ENCODE measurements at places on chromosomes 4 and X.

GRCh38 chr4:137514406-137515111 is 17.7 kb downstream of the PCDH18 start:
- DNase-seq = no peak

DNA sequence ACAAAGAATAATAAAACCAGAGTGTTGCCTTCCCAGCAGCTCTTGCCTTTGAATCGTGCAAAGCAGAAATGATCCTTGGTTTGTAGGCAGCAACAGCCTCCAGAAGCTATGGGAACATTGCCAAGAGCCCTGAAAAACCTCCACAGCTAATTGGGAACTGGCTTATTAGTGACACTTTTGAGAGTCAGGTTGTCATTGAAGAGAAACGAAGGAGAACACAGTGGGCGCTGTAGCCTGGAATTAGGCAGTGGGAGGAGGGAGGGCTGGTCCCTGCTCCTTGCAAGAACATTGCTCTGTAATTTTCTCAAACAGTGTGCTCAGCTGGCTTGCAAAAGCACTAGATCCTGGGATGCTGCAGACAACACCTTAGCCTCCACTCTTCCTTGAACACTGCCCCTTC is 331.5 kb upstream of the EMCN start:
- DNase-seq = no peak

DNA sequence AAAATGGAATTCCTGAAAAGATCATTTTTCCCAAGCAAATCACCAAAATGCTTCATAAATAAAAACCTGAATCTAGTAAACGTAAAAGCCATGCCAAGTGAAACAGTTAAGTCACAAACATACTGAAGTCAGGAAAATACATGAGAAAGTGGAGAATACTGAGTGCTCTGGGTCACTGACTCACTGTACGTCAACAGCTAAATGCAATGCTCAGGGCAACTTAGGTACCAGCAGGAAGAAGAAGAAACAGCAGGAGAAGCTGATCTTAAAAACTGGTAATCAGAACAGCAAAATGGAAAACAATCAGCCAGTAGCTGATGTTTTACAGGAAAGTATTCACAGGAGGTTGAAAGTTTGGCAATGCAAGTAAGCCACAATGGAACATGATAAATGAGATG is 252.6 kb upstream of the ETNPPL start:
- no peak for DNase-seq

DNA sequence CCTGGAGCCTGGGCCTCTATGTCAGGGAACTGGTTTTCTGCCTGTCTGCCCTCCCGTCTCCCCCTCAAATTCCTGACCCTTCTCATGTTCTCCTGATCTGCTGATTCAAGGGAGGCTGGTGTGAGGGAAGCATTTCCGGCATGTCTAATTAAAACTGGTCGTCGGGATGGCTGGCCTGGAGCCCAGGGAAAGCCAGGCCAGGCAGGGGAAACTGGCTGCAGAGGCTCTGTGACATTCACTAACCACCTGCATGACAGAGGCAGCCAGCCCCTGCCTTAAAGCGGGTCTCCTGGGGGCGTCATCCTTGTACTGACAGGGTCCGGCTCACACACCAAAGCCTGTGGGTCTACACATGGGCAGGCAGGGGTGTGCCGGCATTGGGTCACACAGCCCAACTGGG is 35.2 kb downstream of the ABLIM2 start:
- no peak for DNase-seq

- no peak for DNase-seq
Measured at GRCh38 chr4:142034101-142034500, 397.7 kb downstream of the IL15 start.

GRCh38 chrX:83511208-83511607 is 3.1 kb downstream of the POU3F4 start:
- DNase-seq = no peak

DNA sequence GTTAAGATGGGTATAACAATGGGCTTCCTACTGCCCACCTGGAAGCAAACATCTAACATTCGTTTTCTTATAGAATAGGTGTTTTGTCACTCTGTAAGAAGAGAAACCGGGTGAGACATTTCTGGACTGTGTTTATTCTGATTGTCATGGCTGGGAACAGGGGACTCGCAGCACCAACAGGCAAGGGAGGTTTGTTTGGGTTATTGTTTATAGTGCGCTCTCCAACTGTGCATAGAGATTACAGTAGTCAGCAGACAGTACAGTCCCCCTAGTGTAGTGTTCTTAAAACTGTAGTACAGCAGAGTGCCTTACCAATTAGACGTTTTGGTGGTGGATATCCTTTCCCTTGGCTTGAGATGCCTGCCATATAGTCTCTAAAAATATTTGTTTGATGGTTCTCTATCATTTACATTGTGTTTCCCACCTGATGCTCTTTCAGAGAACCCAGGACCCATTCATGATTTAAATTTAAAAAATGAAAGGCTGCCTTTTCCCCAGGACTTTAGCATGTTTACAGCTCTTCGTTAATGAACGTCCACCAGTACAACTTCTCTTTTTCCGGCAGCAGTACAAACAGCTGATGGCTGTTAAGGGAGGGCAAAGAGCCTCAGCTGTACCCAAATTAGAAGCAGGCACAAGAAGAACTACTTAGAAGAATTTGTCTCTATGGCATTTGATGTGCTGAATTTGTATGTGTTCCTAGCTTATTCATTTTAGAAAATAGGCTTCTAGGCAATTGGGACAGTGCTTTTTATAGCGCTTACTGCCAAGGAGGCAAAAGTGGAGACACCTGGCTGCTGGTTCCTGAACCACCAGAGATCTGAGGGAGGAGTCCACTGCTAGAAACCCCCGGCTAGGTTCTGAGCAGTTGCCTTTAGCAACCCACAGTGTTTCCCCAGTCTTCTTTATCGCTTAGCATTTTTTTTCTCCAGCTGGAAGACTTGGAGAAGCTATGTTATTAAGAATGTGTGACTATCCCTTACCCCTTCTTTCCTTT is 1.0 kb upstream of the RNF150 start:
- DNase-seq = no peak
